ENCODE measurements at places on chromosomes 11 and 22.

DNA sequence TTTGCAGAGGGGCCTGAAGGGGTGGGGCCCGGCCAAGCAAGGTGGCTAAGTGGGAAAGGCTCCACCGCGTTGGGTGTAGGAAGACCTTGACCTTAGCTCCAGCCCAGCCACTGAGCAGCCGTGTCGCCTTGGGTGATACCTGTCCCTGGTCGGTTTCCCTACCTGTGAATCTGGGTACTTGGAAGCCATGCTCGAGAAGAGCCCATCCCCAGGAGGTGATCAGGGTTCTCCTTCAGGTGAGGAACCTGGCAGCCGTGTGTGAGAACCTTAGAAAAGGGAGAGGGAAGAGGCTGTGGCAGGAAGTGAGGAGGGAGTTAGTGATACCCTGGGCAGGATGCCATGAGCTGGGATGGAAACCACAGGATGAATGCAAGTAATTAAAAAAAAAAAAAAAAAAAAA, 21.6 kb downstream of the PPARA start:
- H3K4me3 ChIP-seq: no peak overlapping the region
- H3K27me3 ChIP-seq: no peaks in the 10 kb centered on the region
- no peaks in the 10 kb centered on the region for H3K36me3 ChIP-seq
- DNase-seq: peak; percentile 15
- peak overlapping the region; percentile 17 for H3K27ac ChIP-seq

DNA sequence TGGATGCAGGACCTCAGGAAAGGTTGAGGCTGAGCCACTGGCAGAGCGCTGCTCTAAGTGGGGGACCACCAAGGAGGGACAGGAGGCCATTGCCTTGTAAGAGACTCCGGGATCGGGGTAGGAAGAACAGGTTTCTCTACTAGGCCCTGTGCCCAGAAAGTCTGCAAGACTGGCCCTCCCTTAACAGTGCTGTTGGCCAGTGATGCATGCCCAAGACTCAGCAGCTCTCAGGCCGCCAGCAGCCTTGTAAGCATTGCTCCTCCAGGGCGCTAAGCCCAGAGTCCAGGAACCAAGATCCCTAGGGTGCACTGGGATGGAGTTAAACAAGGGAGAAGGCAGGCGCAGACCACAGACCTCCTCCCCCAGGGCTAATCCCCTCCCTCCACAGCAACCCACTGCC, 39.3 kb upstream of the PANX1 start:
- H3K27ac ChIP-seq: no peak overlapping the region
- no peaks in the 10 kb centered on the region for H3K36me3 ChIP-seq
- no peaks in the 10 kb centered on the region for H3K4me1 ChIP-seq
- no peak overlapping the region for H3K4me3 ChIP-seq
- H3K27me3 ChIP-seq: peaks cover 8% of the 10 kb centered on the region
- DNase-seq: no peak

DNA sequence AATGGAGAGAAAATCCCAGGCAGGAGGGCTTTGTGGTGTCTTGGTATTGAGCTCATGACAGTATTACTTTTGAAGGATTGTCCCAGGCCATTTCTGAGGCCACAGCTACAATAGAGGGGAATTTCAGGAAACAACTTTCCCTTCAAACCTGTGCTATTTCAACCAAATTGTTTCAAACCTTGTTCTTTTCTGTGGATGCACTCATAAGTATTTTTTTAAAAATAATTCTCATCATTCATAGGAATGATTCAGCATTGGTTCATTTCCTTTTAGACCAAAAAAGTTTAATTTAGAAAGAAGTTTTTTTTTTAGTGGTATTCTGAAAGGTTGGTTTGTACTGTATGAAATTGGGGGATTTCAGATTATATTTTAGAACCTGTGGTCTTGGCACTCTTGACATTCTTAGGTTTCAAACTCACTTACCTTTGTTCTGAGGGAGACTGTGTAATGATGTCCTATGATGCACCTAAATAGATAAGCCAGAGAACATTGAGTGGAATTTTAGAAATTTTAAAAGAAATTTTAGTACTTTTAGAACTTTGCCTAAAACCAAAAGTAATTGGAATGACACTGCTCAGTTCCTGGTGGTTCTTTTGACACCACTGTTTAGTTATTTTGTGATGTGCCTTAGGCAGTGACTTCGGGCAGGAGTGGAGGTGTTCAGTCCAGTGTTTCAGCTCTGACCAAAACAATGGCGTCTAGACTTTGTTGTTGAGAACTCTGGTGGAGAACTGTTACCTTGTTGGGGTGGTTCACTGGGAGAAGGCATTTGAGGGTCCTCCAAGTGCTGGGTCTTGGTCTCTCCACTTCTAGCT, 12.2 kb downstream of the TEAD1 start:
- peaks cover 89% of the 10 kb centered on the region for H3K4me1 ChIP-seq
- H3K36me3 ChIP-seq: no peaks in the 10 kb centered on the region
- 0 out of 2 replicates have a peak overlapping the region, but pooled peaks have one; percentile 14 for H3K27ac ChIP-seq
- DNase-seq: no peak
- H3K4me3 ChIP-seq: no peak overlapping the region
- no peaks in the 10 kb centered on the region for H3K27me3 ChIP-seq

- no peak for DNase-seq
- H3K4me3 ChIP-seq: no peak overlapping the region
- no peak overlapping the region for H3K27ac ChIP-seq
- no peaks in the 10 kb centered on the region for H3K36me3 ChIP-seq
These were observed 287.9 kb upstream of the MPPED2 start for GRCh38 chr11:30873924-30874610.

DNA sequence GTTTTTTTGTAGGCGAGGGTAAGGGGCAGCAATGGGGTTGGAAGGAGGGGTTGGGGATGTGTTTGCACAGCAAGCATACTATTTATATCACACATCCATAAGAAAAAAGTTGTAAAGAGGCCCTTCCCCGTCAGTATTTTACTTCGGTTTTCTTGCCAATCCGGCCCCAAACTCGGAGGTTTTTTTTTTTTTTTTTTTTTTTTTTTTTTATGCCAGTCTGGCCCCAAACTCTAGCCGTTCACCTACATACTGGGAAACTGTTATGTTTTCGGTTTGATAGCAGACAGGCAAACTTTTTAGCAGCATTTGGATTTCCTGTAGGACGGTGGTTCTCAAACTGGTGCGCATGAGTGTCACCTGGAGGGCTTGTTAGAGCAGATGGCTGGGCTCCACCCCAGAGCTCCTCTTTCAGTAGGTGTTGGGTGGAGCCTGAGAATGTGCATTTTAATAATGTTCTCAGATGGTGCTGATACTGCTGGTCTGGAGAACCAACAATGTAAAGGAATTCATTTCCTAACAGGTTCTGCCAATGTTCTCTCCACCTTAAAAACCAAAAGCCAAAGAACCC, 76.5 kb upstream of the ZBED5 start:
- H3K4me3 ChIP-seq: peak overlapping the region; percentile 63
- peak; percentile 35 for DNase-seq
- H3K4me1 ChIP-seq: peaks cover 9% of the 10 kb centered on the region
- no peaks in the 10 kb centered on the region for H3K36me3 ChIP-seq
- peak overlapping the region; percentile 60 for H3K27ac ChIP-seq

DNA sequence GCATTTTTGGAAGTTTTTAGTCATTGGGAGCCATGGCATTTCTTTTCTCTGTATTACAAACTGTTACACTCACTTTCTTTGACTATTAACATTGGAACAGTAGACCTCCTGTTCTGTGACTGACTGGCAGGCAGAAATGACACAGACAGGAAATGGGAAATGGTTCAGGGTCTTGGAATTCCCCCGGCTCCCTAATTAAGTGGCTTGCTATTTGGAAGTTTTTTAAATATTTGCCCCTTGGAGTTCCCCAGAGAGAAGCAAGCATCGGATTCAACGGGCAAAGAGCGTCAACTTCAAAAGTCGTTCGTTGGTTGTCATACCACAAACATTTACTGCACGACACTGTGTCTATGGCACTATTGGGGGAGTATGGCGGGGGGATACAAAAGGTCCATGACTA, 1.1 kb upstream of the BIRC2 start:
- no peaks in the 10 kb centered on the region for H3K27me3 ChIP-seq
- H3K27ac ChIP-seq: peak overlapping the region; percentile 62
- peaks cover 10% of the 10 kb centered on the region for H3K36me3 ChIP-seq
- peak; percentile 28 for DNase-seq

Data from HCT116 (cell line).